ENCODE measurements at places on chromosomes 2 and 18.
A peak's percentile ranks its signal among the peaks of the same experiment; 100 is the strongest.

- no peak for DNase-seq
Observed at GRCh38 chr2:163752267-163752666, 16.5 kb upstream of the FIGN start.

GRCh38 chr18:47893939-47894699 lies 36.3 kb downstream of the SMAD2 start:
- no peak for DNase-seq

GRCh38 chr2:209565896-209566582 lies 142.2 kb downstream of the MAP2 start:
- DNase-seq: no peak

DNA sequence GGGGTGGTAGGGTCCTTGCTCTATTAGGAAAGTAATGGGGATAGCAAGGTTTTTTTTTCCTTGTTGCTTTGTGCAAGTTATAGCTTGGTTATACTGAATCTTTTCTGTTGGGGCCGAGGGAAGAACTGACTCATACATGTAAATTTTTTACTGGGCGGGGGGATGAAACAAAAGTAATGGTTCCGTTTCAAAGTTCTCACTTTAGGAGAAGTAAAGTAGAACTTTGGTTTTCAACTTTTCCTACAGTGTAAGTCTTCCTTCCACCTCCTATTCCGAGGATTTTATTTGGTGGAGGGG lies 1.1 kb downstream of the AFTPH start:
- peak; percentile 49 for DNase-seq

DNA sequence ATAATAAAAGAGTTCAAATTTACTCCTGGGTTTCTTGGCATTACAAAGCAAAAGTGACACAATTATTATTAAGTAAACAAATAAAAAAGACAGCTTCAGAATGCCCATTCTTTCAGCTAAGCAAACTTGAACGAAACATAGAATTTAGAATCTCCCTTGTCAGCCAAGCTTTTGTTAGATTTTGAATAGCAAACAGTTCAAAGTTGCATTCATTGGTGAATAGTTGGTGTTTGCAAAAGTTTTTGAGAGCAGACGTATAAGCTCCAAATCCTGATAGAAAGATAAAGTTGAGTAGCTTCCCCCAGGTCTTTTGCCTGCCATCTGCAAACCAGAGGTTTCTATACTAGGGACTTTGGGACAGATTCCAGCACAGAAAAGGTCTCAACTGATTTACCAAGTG lies 434.3 kb upstream of the TNP1 start:
- DNase-seq: no peak

DNA sequence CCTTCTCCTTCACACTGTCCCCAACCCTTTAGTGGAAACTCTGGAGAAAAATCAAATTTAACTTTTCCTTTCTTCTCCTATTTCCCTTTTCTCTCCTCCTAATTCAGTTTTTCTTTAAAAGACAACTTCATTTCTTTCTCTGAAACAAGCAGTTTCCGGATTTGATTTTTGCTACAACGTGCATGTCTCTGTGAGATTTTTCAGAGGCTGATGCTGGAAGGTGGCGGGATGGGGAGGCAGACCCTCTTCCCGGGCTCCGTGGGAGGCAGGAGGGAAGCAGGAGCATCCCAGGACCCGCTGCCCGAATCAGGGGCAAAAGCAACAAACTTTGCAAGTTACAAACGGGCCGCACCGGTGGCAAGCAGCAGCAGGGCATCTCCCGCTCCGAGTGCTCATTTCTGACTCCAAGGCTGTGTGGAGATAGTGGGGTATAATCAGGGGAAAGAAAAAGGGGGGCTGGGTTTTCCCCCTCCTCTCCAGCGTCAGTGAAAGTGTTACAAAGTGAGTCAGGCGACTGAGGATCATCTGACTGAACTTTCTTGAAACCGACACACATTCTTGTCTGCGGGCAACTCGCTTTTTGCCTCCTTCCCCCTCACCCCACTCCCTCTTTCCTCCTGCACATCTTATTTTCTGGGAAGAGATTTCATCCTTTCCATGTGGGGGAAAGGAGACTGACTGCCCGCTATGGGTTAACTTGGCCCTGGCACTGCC lies 6.4 kb downstream of the ZEB2 start:
- no peak for DNase-seq

DNA sequence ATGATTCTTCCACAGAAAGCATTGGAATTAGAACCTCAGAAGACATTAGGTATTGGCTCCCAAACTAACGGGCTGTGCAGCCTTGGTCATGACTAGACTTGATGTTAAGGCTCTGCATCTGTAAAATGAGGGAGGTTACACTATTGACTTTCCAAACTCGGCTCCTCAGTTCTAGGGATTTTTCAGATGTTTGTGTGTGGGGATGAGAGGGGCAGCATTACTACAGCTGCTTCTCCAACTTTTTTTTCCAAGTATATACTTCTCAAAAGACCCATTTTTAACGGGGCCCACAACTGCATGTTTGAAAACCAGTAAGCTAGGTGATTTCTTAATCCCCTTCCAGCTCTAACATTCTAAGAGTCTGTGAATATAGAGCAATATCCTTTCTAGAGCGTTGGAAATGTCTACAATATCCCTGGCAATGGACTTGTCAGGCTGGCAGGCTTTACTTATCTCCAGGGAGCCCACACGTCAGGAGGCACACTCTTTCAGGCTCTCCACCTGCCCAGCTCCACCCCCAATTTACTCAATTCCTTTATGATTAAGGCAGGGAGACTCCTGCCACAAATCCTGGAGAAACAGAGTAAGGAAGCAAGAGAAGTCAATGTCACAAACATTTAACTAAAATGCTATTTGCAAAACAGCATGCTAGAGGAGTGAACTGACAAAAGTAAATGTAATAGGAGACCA lies 844 bp upstream of the MPV17 start:
- DNase-seq: no peak

DNA sequence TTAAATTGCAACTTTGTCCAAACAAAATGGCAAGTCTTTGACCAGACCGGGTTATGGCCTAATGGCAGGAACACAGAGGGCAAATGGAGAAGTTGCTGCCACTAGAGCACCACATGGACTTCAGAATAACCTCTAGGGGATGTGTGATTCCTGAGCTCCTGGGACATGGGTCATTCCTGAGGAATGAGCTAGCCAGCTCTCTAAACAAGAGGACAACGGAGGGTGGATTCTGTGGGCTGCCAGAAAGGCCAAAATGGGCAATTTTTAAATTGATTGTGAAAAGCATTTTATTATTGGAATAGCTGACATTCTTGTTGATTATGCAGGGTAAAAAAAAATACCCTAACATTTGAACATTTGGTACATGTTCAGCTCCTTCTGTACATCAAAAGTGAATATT lies 109.8 kb upstream of the FZD5 start:
- DNase-seq: no peak

- peak; percentile 16 for DNase-seq
Observed at GRCh38 chr18:49055754-49056172, 105.0 kb upstream of the SMAD7 start.

DNA sequence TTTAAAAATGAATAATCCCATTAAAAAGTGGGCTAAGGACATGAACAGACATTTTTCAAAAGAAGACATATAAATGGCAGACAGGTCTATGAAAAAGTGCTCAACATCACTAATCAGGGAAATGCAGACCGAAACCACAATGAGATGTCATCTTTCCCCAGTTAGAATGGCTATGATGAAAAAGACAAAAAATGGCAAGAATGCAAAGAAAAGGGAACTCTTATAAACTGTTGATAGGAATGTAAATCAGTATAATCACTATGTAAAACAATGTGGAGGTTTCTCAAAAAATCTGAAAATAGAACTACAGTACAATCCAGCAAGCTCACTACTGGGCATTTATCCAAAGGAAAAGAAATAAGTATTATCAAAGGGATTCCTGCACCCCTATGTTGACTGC lies 169.2 kb downstream of the METTL4 start:
- no peak for DNase-seq

DNA sequence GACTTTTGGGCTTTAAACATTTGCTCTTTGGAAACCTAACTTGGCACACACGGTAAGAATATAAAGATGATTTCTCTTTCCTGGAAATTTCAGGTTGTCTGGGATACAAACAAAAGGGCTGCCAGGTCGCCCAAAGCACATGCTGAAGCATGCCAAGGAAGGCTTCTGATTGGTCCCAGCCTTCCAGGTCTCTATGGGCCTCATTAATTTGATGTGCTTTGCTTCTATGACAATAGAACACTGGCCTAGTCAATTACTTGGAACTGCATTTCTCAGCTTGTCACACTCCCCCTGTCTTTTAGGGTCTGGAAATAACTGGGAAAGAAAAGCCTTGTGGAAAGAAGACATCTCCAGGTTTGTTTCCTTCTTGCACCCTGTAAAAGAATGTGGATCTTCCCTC lies 228.9 kb downstream of the ADCYAP1 start:
- no peak for DNase-seq

GRCh38 chr2:216551234-216552068 lies 52.8 kb downstream of the RPL37A start:
- no peak for DNase-seq

- no peak for DNase-seq
Observed at GRCh38 chr2:237875256-237876060, 16.0 kb downstream of the RAMP1 start.

GRCh38 chr2:32485399-32485798 lies 128.6 kb downstream of the BIRC6 start:
- no peak for DNase-seq

DNA sequence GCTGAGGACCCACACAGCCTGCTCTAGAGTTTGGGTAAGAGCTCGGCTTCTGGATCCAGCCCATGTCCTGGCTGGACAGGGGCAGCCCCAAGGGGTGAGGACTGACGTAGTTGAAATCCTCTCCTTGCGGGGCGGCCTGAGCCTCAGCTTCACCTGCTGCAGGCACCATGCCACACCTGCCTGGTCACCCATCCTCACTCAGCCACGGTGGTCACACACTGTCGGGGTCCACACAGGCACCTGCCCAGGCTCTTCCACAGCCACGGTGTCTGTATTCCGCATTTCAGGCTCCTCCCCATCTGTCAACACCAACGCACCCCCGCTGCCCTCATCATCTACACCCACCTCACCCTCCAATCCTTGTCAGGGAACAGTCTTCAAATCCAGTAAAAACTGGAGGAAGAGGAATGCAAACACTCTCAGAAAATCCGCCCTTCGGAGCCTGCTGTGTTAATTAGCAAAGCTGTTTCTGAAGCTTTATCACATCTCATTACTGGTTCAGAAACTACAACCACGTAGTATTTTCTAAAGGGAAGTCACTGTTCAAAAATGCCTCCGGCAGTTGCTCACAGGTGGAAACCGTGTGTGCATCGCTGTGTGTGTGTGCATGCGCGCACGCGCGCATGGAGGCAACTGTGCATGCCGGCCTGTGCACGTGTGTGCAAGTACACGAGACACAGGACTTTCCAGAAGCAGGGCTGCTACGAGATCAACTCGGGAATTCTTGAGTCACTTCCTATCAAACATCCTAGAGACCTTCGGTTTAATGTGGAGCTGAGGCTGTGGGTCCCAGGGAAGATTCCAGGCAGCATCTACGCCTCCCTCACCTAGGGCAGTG lies 38.2 kb downstream of the SLC66A2 start:
- DNase-seq: no peak

- DNase-seq: no peak
Observed at GRCh38 chr2:141557329-141558095, 573.3 kb downstream of the LRP1B start.

- DNase-seq: no peak
Observed at GRCh38 chr18:78160961-78161656, 818.5 kb upstream of the SALL3 start.

- DNase-seq: no peak
Observed at GRCh38 chr2:167127135-167127534, 238.9 kb downstream of the XIRP2 start.

DNA sequence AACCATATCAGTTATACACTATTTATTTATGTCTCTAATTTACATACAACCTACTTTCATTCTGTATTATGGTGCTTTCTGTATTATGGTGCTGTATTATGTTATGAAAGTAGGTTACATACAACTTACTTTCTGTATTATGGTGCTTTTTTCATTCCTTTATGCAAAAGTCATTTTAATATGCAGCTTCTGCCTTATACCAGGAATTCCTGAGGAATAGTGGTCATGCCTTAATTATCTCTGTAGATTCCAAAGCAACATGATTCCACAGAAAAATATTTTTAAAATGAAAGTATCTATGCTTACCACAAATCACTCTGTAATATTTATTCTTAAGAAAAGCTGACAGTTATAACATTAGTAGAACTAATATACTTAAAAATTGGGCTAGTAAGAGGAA lies 922.0 kb upstream of the NRXN1 start:
- no peak for DNase-seq

DNA sequence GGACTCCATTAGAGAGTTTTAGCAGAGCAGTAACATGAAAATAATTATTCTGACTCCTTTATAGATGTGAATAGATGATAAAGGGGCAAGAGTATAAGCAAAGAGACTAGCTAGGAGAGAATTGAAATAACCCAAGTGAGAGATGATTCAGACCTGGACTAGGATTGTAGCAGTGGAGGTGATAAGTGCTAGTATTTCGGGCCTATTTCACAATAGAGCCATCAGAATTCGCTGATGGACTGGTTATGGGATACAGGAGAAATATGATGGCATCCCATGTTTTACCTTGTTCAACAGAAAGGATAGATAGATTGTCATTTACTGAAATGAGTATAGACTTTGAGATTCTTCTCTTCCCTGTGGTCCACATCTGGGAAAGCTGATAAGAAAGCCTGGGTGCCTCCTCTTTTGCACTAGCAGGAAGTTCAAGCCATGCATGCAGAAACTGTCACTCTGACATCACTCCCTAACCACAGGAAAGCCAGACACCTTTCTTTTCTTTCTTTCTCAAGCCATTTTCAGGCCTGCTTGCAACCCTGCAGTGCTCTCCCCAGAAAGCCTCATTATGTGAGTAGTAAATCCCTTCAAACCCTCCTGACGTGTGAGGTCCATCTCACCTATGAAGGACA lies 25.3 kb downstream of the DYNAP start:
- DNase-seq: peak; percentile 7

DNA sequence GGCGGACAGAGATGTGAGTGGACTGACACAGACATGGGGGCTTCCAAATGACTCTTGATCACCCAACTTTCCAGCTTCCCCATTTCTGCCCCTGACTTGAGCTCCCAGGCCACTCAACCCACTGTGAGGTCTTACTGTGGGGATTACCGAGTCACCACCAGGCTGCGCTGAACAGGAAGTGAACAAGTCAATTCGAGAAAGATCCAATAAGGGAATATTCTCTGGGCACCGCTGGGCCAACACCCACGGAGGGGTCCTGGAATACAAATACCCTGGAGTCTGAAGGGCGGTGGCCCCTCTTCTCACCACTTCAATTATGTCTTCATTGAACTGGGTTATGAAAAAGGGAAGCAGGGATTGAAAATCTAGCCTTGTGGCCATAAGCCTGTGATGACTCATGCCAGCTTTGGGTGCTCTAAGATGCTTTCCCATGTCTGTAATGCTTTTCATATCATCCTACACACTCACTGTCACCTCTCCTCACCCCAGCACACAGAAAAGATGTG lies 37.7 kb downstream of the BCL11A start:
- no peak for DNase-seq

GRCh38 chr2:209145941-209146681 lies 277.7 kb upstream of the MAP2 start:
- no peak for DNase-seq

GRCh38 chr2:71671895-71672825 lies 218.8 kb downstream of the DYSF start:
- no peak for DNase-seq

Measured in activated CD4-positive, alpha-beta T cell treated with anti-CD3 and anti-CD28 coated beads, Interleukin-2, amount 10 ng/mL, durations not matched to agents 7 days and 5 days (primary cell).